ENCODE measurements at places on chromosomes 6 and 20. TPM values are rescaled to one million over a fixed set of nuclear protein-coding genes. Genes with fewer than 3 reads are reported as not detected.
A peak's percentile ranks its signal among the peaks of the same experiment; 100 is the strongest.

DNA sequence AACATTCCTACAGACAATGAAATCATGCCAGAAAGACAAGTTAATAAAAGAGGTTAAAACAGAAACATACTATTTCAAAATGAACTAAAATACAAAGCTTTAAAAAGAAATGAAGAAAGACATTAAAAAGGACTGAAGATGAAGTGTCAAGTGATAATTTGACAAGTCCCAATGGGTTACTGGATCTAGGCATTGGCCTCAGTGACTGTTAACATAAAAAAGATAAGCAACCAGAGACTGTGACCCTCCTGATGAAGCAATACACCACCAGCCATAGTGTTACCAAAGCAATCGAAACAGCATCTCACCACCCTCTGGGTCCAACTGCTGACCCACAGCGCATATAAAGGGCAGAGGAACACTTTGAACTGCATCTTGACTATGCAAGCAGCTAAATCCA is 130.3 kb downstream of the FIG4 start:
- no peak for DNase-seq

GRCh38 chr6:34317172-34317477 is 68.3 kb upstream of the SMIM29 start:
- no peak for DNase-seq

GRCh38 chr6:170276369-170277057 is 14.4 kb downstream of the DLL1 start:
- no peak for DNase-seq

- no peak for DNase-seq
These were observed 807 bp downstream of the LKAAEAR1 start for GRCh38 chr20:64083378-64083803.

GRCh38 chr6:43174263-43175112 is 3.4 kb downstream of the SRF start:
- DNase-seq, result peak; percentile 95

CDH4 gene
- polyA plus RNA-seq, result 7.9 TPM

DEFB132 gene
- polyA plus RNA-seq, result not detected

All from renal cortex interstitium (tissue), 15 donors.